Left renal cortex interstitium (tissue), 4 donors: ENCODE measurements at places on chromosomes 2 and 18. TPM values are rescaled to one million over a fixed set of nuclear protein-coding genes. Genes with fewer than 3 reads are reported as not detected.

Gene MC4R
- 0.13 TPM for polyA plus RNA-seq

Gene ABCG8
- 1.1 TPM for polyA plus RNA-seq

Gene LYG2
- polyA plus RNA-seq = 0.71 TPM

Gene NR4A2
- polyA plus RNA-seq = 0.49 TPM

Gene RAB6D
- 2.0 TPM for polyA plus RNA-seq

Gene ZNF396
- polyA plus RNA-seq = 7.4 TPM

Gene ZBTB7C
- 17.1 TPM for polyA plus RNA-seq

Gene FKBP7
- 47.7 TPM for polyA plus RNA-seq

Gene RPRD1A
- 68.6 TPM for polyA plus RNA-seq

Gene CIB4
- not detected for polyA plus RNA-seq

Gene RRM2
- 62.4 TPM for polyA plus RNA-seq

Gene CAPN14
- not detected for polyA plus RNA-seq

DNA sequence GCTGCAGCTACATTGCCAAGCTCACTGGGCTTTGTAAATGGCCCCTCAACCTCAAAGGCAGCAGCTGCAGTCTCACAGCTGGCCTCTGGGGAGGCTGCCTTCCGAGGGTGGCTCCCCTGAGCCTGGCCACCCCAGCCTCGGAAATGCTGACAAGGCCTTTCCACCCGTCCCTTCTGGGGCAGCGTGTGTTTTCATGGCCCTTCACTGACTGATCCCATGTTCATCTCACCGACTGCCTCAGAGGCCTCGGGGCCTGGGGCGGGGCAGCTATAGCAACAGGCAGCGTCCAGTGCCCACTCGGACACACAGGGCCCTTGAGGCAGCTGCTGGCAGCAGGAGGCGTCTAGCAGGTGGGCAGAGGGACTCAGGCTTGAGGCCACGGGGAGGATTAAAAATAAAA lies 149.7 kb downstream of the GLI2 start:
- DNase-seq = no peak

DNA sequence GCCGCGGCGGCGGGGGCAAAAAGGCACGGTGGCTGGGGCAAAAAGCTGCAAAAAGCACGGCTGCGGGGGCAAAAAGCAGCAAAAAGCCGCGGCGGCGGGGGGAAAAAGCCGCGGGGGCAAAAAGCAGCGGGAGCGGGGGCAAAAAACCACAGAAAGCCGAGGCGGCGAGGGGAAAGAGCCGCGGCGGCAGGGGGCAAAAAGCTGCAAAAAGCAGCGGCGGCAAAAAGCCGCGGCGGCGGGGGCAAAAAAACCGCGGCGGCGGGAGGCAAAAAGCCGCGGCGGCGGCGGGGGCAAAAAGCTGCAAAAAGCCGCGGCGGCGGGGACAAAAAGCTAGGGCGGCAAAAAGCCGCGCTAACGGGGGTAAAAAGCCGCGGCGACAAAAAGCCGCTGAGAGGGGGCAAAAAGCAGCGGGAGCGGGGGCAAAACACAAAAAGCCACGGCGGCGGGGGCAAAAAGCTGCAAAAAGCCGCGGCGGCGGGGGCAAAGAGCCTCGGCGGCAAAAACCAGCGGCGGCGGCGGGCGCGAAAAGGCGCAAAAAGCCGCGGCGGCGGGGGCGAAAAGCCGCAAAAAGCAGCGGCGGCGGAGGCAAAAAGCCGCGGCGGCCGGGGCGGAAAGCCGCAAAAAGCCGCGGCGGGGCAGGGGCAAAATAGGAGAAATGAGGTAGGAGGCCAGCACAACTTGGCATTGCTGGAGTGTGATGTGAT lies 123.4 kb downstream of the ANKRD30BL start:
- DNase-seq = no peak

DNA sequence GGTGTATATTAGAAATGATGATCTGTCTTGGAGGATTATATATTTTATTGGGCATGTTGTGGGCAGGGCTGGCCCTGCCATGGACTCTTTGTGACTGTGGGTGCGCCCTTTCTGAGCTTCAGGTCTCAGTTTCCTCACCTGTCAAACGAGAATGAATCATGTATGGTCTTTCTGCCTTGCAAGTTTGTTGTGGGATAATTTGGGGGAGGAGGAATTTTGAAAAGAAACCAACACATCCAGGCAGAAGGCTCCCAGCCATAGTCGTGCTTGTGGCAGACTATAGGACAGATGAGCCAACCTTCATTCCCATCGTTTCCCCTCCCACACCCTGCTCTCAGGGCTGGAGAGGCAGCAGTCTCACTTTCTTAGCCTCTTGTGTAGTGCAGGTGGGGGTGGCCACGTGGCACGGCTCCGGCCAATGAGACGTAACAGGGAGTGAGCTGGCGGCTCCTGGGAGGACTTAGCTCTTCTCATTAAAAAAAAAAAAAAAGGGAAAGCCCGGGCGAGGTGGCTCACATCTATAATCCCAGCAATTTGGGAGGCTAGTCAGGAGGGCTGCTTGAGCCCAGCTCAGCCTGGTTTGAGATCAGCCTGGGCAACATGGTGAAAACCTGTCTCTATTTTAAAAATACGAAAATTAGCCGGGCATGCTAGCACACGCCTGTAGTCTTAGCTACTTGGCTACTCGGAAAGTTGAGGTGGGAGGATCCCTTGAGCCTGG lies 63.1 kb downstream of the RHOB start:
- DNase-seq = no peak

DNA sequence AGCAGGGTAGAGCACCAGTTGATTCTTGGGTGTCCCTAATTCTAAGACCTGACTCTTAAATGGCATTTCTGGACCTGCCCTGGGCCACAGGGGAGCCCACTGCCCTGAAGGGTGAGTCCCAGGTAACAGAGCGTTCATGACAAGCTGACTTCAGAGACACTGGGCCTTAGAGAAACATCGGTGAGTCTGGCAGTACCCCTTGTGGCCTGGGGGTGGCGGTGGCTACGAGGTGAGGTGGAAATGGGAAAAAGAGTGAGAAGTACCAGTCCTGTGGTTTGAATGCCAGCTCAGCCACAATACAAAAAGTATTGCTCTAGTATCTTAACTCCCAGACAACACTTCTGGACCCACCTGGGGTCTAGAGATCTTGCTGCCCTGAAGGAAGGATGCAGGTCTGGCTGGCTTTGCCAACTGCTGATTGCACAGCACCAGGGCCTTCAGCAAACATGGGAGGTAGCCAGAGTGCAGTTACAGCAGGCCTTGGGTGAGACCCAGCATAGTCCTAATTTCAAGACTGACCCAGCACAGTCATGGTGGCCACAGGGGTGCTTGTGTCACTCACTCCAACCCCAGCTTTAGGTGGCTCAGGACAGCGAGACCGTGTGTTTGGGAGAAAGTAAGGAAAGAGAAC lies 44.5 kb downstream of the USP34 start:
- no peak for DNase-seq

DNA sequence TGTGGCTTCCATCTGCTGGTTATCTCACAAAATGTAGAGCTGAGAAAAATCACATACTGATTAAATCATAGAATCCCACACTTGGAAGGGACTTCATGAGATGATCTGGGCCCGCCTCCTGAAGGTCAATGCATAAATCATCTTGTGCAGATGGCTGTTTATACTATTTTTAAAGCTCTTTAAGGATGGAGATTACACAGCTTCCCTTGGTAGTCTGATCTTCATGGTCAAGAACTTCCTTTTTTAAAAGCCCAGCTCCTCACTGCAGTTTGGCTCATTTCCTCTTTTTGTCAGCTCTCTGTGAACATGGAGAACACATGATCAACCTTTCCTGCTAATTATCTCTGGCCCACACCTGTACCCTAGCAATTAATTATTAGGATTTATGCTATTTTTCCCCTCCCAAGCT lies 25.9 kb downstream of the GCG start:
- no peak for DNase-seq

GRCh38 chr2:225894236-225894980 lies 494.9 kb downstream of the NYAP2 start:
- no peak for DNase-seq

GRCh38 chr18:42798606-42799170 lies 316.8 kb downstream of the RIT2 start:
- DNase-seq = no peak

GRCh38 chr2:178531168-178531567 lies 50.9 kb downstream of the PLEKHA3 start:
- DNase-seq = no peak

- no peak for DNase-seq
Observed at GRCh38 chr2:219497495-219498279, 1.0 kb upstream of the GMPPA start.

GRCh38 chr2:22628221-22628620 lies 756.8 kb upstream of the KLHL29 start:
- no peak for DNase-seq

DNA sequence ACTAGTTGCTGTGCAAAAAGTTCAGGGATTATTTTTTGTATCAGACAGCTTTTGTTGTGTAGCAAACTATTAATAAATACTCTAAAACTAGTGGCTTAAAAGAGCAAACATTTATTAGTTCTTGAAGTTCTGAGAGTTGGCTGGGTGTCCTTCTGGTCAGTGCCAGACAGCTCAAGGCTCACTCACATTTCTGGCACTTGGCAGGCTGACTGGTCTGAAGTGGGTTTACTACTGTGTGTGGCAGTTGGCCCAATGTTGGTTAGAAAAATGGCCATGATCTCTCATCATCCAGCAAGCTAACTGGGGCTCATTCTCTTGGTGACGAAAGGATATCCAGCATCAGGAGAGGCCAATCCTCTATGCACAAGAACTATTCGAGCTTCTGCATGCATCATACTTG lies 71.4 kb upstream of the ZNF385B start:
- DNase-seq = no peak

- DNase-seq = no peak
Observed at GRCh38 chr2:203578759-203579643, 43.9 kb upstream of the RAPH1 start.

DNA sequence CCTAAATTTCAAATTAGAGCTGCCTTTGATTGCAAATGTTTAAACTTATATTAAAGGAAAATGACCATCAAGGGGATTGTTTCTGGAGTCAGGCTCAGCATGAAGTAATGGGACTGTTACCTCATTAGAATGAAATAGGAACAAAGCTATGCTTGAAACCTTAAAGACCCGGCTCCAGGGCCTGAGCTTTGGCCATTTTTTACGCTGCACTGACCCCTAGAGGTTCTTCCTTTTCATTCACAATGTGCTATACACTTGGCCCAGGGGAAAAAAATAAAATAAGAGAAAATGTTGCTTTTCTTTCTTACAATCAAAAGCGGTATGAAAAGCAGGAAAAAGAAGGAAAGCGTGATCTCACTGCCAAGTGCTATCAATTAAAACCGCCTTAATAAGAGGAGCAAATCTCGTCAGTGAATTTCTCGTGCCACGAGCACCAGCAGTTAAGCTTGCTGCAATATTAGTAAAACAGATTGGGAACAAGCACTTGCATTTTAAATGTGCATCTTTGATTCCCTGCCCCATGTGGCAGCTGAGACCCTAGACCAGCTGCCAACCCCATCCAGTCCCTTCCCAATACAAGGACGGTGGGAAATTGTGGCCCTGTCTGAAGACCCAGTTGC lies 96.6 kb downstream of the MBD2 start:
- no peak for DNase-seq

DNA sequence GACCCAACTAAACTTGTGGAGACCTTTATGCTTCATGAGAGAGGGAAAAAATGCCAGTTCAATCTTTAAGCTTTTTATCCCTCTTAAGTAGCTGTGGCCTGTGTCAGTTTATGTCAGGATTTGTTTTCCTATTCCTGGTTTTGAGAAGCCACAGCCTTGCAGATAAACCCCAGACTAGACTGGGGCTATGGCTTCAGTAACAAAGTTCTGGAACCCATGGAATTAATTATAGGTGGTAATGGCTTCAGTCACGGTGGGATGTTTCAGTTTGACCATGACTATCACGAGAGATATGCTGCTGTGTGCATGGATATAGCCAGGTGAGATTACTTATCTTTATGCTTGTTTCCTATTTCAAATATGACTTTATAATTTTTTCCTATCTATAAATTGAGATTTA lies 134.8 kb downstream of the RAPGEF4 start:
- no peak for DNase-seq

GRCh38 chr2:68429311-68429826 lies 37.7 kb downstream of the FBXO48 start:
- no peak for DNase-seq

GRCh38 chr2:152418688-152419087 lies 83.7 kb downstream of the FMNL2 start:
- no peak for DNase-seq

DNA sequence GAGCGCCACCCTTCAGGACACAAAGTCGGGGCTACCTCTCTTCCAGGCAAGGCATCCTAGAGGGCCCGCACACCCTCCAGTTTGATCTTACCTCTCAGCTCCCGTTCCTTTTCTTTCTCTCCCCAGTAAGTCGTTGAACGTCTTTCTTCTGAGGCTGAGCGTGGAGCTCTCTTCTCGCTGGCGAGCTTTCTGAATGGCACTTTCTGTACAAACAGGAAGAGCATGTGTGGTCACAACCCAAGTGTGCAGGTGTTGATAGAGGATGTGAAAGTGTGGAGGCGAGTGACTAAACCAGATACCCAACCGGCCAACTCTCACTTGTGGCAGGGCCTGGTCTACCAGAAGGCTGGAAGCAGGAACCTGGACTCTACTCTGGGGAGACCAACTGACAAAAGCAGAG lies at the start of gene AFF3:
Gene AFF3 (minus strand): TSS at position 198 of the 400 bp plus-strand sequence. CDS start 38,136 bp downstream, outside the sequence.
- DNase-seq = no peak

- no peak for DNase-seq
Observed at GRCh38 chr18:3054780-3055179, 41.8 kb upstream of the LPIN2 start.

DNA sequence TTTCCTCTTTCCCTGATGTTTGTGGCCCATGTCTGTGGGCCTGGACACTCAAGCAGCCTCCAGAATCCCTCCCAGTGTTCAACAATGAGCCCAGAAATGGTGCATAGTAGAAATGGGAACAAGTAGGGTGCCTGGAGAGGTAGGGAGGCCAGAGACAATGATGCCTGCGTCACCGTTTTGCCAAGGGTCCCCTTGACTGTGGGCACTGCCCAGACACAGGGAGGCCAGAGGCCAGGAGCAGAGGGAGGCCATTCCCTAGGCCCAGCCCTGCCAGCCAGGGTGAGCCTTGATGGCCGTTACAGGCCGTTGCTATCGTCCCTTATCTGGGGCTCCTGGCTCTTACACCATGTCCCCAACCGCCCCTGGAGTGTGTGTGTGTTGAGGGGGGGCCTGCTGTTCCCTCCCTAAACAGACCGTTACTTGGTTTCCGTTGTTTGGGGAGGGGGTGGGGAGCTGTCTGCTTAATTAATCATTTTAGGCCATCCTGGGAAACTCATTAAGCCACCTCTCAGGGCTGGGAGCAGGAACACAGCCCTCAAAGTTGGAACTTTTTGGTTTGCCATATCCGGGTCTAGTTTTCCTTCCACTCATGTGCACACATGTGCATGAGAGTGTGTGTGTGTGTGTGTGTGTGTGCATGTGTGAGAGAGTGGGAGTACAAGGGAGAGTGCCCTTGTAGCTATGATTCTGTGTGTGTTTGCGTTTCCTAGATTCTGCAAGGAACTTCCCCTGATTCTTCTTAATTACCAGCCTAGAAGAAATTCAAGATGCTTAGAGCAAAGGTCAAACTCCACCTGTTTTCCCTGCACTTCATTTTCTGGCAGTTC lies 135.2 kb upstream of the HAAO start:
- no peak for DNase-seq
